ENCODE measurements at places on chromosomes 7 and 10.

GRCh38 chr7:155543011-155543876, 3.1 kb downstream of the CNPY1 start:
- no peak for DNase-seq

DNA sequence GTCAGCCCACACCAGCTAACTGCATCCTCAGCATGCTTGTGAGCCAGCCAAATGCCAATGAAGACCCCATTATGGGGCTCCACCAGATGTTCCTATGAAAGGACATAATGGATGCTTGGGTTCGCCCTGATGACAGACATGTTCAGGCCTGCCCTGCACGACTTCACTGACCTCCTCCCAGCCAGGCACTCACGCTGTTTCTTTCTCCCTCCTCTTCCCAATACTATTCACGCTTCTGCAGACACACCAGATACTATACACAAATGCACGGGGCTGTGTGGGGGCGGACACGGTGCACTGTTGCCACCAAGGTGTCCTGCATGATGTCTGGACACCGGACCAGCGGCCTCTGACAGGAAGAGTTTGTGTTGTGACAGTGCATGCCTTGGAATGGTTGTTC, 284.2 kb downstream of the PRPF18 start:
- DNase-seq = no peak

GRCh38 chr7:47967708-47968107, 11.7 kb downstream of the HUS1 start:
- no peak for DNase-seq

- no peak for DNase-seq
These were observed 170.6 kb downstream of the EBF3 start for GRCh38 chr10:129793479-129793878.

GRCh38 chr10:27526242-27526641, 22.1 kb downstream of the RAB18 start:
- no peak for DNase-seq

DNA sequence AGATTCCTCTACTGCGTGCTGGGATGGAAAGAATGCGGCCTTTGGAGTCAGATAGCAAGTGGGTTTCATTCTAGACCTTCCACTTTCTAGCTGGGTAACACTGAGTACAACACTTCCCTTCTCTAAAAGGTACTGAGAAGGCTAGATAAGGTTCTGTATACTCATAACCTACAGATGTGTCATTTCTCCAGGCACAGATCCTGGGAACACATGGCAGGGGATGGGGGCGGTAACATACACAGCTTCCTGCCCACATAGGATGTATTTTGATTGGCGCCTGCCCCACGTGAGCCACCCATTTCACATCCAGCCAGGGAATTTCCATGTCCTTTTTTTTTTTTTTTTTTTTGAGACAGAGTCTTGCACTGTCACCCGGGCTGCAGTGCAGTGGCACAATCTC, 31.8 kb downstream of the KLRG2 start:
- DNase-seq = no peak

GRCh38 chr7:159227433-159227832, 82.8 kb upstream of the VIPR2 start:
- DNase-seq = no peak

DNA sequence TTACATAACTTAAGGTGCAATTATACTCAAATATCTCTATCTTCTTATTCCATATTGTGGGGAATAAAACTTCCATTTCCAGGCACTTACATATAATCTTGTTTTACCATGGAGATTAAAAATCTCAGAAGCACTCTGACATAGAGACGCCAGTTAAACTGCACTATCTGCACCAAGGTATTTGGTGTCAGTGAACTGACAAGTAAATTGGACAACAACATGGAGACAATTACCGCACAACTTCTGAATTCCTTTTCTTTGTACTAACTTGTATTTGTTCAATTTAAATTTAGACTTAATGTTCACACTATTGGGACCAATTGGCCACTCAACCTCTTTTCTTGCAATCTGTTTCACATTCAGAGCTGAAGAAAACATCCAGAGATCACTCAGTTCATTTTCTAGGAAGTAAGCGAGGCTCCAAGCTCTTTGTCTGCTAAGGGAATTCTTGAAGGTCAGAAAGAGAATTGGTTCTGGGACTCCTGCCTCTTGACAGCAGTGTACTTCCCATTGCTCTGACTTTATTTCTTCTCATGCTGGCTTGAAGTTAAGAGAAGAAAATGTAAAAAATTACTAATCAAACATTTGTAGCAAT, 184.7 kb downstream of the CHCHD3 start:
- DNase-seq = peak; percentile 23

GRCh38 chr7:117116211-117116610, 162.9 kb downstream of the ST7 start:
- DNase-seq = no peak

DNA sequence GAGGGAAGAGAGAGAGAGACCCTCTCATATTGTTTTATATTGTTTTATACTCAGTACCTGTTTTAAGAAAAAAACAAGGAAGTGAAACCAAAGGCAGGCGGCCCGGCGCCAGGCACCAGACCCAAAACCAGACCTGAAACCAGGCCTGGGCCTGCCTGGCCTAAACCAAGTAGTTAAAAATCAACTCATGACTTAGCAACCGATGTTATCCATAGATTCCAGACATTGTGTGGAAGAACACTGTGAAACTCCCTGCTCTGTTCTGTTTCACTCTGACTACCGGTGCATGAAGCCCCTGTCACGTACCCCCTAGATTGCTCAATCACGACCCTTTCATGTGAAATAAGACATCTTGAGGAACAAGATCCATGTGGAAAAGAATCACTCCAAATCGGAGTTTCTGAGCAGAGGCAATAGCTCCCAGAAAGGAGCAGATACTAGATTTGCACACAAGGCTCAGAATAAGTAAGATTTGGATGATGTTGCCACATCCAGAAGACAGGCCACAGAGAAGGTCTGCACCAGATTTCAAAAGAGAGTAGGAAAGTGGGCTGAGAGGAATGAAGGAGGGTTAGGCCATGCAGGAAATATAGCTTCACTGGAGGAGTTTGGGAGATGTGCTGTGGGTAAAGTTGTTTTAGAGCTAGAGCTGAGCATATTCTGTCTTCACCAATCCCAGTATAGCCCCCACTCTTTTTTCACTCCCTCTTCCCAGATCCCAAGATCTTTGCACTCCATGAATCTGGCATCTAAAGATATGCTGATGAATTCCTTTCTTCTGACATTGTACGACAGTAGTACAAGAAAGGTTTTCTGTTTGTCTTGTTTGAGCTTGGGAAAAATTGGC, 8.8 kb upstream of the ZNF248 start:
- DNase-seq = no peak

- peak; percentile 78 for DNase-seq
These were observed 119.6 kb downstream of the DOCK1 start for GRCh38 chr10:127024685-127025435.

GRCh38 chr7:73997056-73997455, 30.9 kb upstream of the ELN start:
- no peak for DNase-seq

DNA sequence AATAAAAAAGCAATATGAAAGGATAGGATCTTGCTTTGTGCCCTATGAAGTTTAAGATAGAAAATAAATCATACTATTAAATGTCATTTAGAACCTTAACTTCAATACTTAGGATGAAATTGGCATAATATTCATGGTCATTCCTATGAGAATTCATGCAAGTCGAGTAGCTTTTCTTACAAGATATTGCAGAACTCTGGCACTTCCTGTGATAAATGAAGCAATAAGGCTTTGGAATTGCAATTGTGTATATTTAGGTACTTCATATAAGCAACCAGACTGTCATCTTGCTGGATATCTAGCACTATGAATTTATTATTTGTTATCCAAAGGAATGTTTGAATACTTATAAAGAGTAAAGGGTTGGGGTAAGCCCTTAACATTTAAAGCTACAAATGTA, 116.5 kb downstream of the ZNF438 start:
- DNase-seq = no peak

DNA sequence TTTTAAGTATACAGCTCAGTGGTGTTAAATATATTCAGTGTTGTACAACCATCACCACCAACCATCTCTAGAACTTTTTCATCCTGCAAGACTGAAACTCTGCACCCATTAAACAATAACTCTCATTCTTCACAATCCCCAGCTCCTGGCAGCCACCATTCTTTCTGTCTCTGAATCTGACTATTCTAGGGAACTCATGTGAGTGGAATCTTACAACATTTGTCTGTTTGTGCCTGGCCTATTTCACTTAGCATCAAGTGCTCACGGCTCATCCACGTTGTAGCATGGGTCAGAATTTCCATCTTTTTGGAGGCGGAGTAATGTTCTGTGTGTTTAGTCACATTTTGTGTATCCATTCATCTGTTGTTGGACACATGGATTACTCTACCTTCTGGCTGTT, 40.8 kb upstream of the PFKFB3 start:
- DNase-seq = no peak

DNA sequence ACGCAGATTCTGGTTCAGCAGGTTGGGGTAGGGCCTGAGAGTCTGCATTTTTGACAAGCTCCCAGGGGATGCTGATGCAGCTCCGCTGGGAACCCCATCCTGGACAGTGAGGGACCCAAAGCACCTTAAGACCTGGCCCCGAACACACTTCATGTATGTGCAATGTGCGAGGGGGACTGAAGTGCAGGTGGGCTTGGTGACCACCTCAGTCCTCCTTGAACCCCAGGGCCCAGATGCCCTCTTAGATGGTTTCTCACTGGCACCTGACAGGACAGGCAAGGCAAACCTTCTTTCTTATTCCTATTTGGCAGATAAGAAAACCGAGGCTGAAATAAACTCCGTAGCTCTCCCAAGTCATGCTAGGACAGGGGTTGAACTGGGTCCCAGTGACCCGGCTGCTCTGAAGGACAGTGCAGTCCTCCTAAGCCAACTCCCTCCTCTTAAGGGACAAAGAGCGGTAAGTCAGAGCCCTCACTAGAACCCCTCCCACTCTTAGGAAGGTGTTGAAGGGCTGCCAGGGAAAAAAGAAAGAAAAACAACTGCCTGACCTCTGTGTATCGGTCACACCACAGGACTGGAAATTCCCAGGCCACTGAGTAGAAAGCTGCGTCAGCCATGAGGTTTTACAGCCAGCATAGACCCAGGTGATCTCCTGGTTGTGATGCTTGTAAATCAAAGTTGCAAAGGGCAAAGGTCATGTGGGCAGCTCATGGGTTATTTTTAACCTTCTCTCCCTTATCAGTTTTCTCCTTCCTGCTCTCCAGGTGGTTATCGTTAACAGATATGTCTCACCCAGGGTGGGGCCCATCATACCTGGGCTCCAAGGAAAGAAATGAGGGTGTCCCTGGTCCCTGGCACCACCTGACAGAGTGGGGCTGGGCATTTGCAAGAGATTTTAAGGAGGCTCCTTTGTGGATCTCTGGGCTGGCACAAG, 90.9 kb upstream of the SMNDC1 start:
- DNase-seq = no peak

DNA sequence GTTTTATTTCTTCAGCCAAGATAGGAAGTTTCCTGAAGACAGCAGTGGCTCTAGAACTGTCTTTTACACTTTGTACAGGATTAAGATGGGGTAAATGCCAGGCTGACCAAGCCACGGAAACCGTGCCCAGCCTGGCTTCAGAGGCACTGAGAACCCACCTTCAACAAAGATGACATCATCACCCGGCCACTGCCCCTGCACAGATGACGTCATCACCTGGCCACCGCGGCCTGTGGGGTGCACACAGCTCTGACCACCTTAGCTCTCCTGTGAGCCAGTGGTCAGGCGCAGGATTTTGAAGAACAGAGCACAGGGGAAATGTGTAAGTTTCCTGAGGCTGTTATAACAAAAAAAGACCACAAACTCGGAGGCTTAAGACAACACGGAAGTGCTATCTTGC, 486.4 kb upstream of the MKI67 start:
- no peak for DNase-seq

GRCh38 chr7:6647080-6647479, 10.0 kb downstream of the ZNF316 start:
- no peak for DNase-seq

DNA sequence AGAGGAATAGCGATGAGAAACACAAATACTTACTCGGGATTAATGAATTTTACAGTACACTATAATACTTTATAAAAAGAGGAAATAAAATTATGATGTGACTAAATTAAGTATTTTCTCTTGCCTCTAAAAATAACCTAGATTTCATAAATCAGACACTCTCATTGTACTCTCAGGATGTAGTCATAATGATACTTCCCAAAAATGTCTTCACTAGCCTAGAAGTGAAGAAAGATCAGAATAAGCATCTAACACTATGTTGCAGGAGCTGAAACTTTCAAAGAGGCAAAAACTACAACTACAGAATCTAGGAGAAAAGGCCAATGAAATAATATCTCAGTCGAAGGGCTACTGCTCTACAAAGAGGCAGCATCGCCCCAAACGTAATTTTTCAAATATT, 49.4 kb downstream of the DNAJC1 start:
- DNase-seq = no peak

GRCh38 chr7:30224511-30225062, 59.8 kb upstream of the ZNRF2 start:
- DNase-seq = peak; percentile 40

- DNase-seq = peak; percentile 33
These were observed 88.5 kb downstream of the NOC3L start for GRCh38 chr10:94274142-94274787.
